ENCODE measurements at places on chromosomes 11 and 22. TPM values are rescaled to one million over a fixed set of nuclear protein-coding genes. Genes with fewer than 3 reads are reported as not detected.

- no peaks in the 10 kb centered on the region for H3K27me3 ChIP-seq
- H3K4me1 ChIP-seq, result peaks cover 12% of the 10 kb centered on the region
- H3K4me3 ChIP-seq, result no peak overlapping the region
- H3K36me3 ChIP-seq, result no peaks in the 10 kb centered on the region
- DNase-seq, result peak; percentile 85
Observed at GRCh38 chr22:19605508-19606331, 81.5 kb upstream of the CLDN5 start.

GRCh38 chr11:67572747-67573419, 10.7 kb upstream of the GSTP1 start:
- H3K27me3 ChIP-seq, result no peaks in the 10 kb centered on the region
- no peaks in the 10 kb centered on the region for H3K36me3 ChIP-seq
- DNase-seq, result peak; percentile 73
- no peak overlapping the region for H3K4me3 ChIP-seq
- H3K4me1 ChIP-seq, result no peaks in the 10 kb centered on the region

- H3K4me3 ChIP-seq, result no peak overlapping the region
- no peak overlapping the region for H3K27ac ChIP-seq
- H3K4me1 ChIP-seq, result peaks cover 16% of the 10 kb centered on the region
Observed at GRCh38 chr11:64805481-64805880, 2.5 kb upstream of the MAP4K2 start.

DNA sequence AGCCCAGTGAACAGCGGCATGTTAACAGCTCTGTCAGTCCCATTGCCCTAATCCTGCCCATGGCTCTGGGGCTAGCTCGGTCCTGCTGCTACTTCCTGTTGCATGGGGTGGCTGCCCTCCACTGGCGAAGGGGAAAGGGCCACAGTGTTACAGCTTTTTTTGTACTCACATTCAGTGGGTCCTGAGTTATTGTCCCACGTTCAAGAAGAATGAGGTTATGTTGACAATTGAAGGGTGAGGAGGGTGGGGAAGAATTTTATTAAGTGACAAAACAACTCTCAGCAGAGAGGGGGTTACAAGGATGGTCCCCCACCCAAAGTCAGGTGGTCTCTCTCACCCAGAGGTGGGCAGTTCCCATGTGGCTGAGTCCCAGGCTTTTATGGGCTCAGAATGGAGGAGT, 17.7 kb upstream of the MS4A7 start:
- H3K4me1 ChIP-seq, result no peaks in the 10 kb centered on the region
- H3K4me3 ChIP-seq, result no peak overlapping the region
- H3K27ac ChIP-seq, result no peak overlapping the region
- no peak for DNase-seq
- no peaks in the 10 kb centered on the region for H3K27me3 ChIP-seq

DNA sequence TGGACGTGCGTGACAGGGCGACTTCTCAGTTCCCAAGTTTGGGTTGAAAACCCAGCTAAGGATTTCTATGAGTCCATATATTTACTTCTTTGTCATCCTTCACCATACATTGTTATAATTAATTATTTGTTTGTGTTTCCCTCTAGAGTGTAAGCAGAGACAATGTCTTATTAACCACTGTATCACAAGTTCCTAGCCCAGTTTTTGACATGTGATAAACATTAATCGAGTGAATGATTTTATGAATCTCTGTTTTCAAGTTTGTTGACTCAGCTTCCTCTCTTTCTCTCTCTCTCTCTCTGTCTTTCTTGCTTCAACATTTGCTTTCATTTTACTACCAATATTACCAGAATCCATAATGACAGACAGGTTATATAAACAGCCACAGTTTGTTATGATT, 1259.6 kb upstream of the TENM4 start:
- no peaks in the 10 kb centered on the region for H3K36me3 ChIP-seq
- H3K4me3 ChIP-seq, result no peak overlapping the region
- DNase-seq, result no peak
- H3K27ac ChIP-seq, result no peak overlapping the region

- H3K27me3 ChIP-seq, result no peaks in the 10 kb centered on the region
- no peak overlapping the region for H3K4me3 ChIP-seq
- H3K36me3 ChIP-seq, result no peaks in the 10 kb centered on the region
- DNase-seq, result no peak
- no peaks in the 10 kb centered on the region for H3K4me1 ChIP-seq
Observed at GRCh38 chr22:38402204-38402603, 52.8 kb downstream of the KCNJ4 start.

DNA sequence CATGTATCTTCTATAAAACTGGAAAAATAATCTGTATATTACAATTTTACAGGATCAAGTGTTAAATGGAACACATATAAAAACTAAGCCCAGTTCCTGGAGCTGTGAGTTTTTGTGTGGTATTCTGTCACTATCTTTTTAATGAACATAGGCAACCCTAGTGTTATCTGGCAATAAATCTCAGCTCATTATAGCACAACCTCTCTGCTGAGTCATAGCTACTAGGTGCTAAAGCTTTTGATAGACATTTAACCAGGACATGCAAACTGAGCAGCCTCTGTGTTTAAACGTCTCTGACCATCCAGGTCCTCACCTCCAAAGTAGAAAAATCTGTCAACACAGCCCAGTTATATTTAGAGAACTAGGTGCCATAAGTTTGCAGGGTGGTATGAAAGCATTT, 91.0 kb upstream of the CARD18 start:
- no peaks in the 10 kb centered on the region for H3K36me3 ChIP-seq
- peaks cover 4% of the 10 kb centered on the region for H3K4me1 ChIP-seq
- H3K27ac ChIP-seq, result no peak overlapping the region
- DNase-seq, result no peak

GRCh38 chr11:132977746-132978145, 554.6 kb downstream of the OPCML start:
- no peak for DNase-seq
- H3K4me3 ChIP-seq, result no peak overlapping the region
- H3K36me3 ChIP-seq, result no peaks in the 10 kb centered on the region

GRCh38 chr22:28373831-28374230, 305.8 kb downstream of the TTC28 start:
- H3K27ac ChIP-seq, result no peak overlapping the region
- H3K36me3 ChIP-seq, result no peaks in the 10 kb centered on the region
- H3K4me1 ChIP-seq, result peaks cover 51% of the 10 kb centered on the region

GRCh38 chr22:37461961-37462360, 24.2 kb downstream of the MFNG start:
- H3K4me3 ChIP-seq, result no peak overlapping the region
- H3K27me3 ChIP-seq, result peaks cover 28% of the 10 kb centered on the region
- H3K36me3 ChIP-seq, result no peaks in the 10 kb centered on the region

GRCh38 chr11:117876059-117876340, 458 bp downstream of the FXYD6 start:
- no peaks in the 10 kb centered on the region for H3K4me1 ChIP-seq
- peak overlapping the region; percentile 68 for H3K4me3 ChIP-seq
- H3K36me3 ChIP-seq, result no peaks in the 10 kb centered on the region
- H3K27ac ChIP-seq, result peak overlapping the region; percentile 55
- peaks cover 86% of the 10 kb centered on the region for H3K27me3 ChIP-seq
- DNase-seq, result no peak

GRCh38 chr11:45430361-45430760, 144.2 kb upstream of the SYT13 start:
- H3K27ac ChIP-seq, result no peak overlapping the region
- H3K4me3 ChIP-seq, result no peak overlapping the region
- no peaks in the 10 kb centered on the region for H3K4me1 ChIP-seq
- DNase-seq, result no peak
- H3K36me3 ChIP-seq, result no peaks in the 10 kb centered on the region

DNA sequence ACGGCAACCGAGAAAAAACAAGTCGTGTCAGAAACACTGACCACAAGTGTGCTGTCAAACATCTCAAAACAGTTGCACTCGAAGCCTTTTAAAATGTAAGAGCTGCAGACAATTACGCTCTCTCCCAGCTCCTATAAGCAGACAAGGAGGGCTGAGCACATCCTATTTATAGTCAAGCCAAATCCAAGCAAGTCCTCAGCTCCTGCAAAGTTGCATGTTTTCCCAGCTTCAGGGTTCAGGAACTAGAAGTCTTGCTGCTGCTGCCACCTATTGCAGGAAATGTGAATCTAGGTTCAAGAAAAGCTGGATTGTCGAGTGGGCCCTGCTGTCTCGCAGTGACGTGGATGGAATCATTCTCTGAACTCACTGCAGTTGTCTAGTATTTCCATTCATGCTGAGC, 15.5 kb downstream of the EFCAB6 start:
- DNase-seq, result no peak
- H3K27ac ChIP-seq, result no peak overlapping the region
- no peak overlapping the region for H3K4me3 ChIP-seq
- no peaks in the 10 kb centered on the region for H3K36me3 ChIP-seq
- no peaks in the 10 kb centered on the region for H3K27me3 ChIP-seq

DNA sequence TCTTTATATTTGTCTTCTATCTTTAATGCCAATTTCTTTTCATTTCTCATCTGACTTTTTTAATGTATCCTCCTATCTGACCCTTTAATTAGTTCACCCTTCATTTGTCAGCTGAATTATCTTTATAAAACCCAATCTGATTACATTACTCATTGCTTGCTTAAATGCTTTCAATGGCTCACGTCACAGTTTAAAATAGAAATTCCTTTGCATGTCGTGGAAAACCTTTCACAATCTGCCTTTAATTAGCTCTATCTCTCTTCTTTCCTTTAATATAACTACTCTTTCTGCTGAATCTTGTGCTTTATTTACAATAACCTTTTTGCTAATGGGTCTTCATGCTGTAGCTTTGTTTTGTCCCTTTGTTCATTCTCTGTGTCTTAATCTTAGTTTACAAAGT, 125.7 kb downstream of the DYNC2H1 start:
- no peak overlapping the region for H3K4me3 ChIP-seq
- H3K4me1 ChIP-seq, result no peaks in the 10 kb centered on the region
- DNase-seq, result no peak
- H3K36me3 ChIP-seq, result no peaks in the 10 kb centered on the region
- no peaks in the 10 kb centered on the region for H3K27me3 ChIP-seq

DNA sequence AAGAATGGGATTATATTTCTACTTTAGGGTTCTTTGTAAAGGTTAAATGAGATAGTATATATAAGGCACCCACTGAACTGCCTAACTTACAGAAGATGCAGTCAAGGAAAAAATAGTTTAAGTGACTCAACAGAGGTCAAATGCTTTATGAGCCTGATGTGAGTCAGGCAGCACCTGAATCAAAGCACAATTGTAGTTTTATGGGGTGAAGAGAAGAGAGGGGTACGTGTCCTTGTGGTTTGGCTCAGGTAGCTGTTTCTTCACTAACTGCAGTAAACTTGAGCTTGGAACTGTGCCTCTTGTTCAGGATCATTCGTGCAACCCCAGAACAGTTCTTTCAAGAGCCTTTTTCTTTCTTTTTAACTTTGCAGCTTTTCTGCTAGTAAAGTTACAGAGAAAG, 125.2 kb upstream of the SPON1 start:
- no peak for DNase-seq
- no peak overlapping the region for H3K27ac ChIP-seq
- H3K27me3 ChIP-seq, result no peaks in the 10 kb centered on the region
- H3K4me3 ChIP-seq, result no peak overlapping the region

- DNase-seq, result peak; percentile 27
- no peak overlapping the region for H3K27ac ChIP-seq
- H3K4me1 ChIP-seq, result peaks cover 15% of the 10 kb centered on the region
- no peaks in the 10 kb centered on the region for H3K36me3 ChIP-seq
- no peak overlapping the region for H3K4me3 ChIP-seq
Observed at GRCh38 chr11:94641167-94641761, 74.1 kb downstream of the PIWIL4 start.

Gene TPST2
- total RNA-seq, result 32.9 TPM

Gene GGTLC2
- total RNA-seq, result not detected

Gene TNNI2
- total RNA-seq, result 2,641 TPM

Gene PPP1CA
- 113 TPM for total RNA-seq

Gene YPEL4
- total RNA-seq, result 0.59 TPM

Gene PACSIN3
- 413 TPM for total RNA-seq

Gene ARL14EP
- total RNA-seq, result 26.8 TPM
